ENCODE measurements at places on chromosomes 2 and 18.

DNA sequence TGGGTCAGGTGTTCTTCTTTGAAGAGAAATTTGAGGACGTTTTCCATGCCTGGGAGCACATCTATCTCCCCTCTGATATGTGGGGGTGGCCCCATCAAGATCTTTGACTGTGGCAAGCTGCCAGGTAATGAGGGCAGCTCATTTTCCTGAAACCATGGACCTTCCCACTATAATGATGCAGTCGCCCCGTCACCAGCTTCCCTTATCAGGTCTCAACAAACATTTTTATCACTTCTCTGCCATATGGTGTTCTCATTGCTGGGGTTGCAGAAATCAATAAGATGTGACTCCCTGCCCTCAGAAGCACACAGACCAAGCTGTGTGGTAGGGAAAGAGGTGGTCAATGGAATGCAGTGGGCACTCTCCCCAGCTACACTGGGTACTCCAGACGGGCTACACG, 48.4 kb upstream of the B3GNT7 start:
- DNase-seq, result peak; percentile 94

DNA sequence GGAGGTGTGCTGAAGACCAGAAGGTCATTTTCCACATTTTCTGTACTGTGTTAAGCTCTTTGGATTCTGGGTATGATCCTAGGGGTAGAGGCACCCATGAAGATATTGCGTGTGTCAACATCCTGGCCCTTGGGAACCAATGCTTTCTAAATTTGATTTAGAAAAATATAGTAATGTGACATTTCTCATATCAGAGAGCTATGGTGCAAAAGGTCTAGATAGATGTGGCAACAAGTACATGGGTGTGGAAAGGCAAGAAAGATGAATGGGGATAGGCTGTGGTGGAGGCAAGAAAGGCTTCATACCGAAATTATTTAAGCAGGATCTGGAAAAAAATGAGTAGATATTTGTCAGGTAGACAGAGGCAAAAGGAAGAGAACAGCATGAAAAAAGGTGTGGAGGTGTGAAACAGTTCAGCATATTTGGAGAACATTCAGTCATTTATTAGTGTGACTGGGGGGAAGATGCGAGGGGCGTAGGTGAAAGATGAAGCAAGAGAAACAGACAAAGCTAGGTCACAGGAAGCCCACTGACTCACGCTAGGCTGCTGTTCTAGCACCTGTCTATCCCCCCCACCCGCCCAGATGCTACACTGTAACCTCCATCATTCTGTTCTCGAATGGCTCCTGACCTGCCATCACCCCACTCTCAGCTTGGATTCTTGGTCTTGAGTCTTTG, 11.7 kb downstream of the DOK1 start:
- no peak for DNase-seq

DNA sequence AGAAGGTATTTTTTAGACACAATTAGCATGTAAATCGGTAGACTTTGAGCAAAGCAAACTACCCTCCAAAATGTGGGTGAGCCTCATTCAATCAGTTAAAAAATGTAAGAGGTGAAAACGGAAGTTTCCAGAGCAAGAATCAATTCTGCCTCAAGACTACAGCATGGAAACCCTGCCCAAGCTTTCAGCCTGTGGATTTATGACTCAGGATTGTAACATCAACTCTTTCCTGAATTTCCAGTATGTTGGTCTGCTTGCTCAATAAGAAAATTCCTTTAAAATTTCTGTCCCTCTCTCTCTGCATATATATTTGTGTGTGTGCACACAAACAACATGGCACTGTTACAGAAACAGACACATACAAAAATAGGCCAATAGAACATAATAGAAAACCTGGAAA, 228.6 kb upstream of the DOK6 start:
- no peak for DNase-seq

DNA sequence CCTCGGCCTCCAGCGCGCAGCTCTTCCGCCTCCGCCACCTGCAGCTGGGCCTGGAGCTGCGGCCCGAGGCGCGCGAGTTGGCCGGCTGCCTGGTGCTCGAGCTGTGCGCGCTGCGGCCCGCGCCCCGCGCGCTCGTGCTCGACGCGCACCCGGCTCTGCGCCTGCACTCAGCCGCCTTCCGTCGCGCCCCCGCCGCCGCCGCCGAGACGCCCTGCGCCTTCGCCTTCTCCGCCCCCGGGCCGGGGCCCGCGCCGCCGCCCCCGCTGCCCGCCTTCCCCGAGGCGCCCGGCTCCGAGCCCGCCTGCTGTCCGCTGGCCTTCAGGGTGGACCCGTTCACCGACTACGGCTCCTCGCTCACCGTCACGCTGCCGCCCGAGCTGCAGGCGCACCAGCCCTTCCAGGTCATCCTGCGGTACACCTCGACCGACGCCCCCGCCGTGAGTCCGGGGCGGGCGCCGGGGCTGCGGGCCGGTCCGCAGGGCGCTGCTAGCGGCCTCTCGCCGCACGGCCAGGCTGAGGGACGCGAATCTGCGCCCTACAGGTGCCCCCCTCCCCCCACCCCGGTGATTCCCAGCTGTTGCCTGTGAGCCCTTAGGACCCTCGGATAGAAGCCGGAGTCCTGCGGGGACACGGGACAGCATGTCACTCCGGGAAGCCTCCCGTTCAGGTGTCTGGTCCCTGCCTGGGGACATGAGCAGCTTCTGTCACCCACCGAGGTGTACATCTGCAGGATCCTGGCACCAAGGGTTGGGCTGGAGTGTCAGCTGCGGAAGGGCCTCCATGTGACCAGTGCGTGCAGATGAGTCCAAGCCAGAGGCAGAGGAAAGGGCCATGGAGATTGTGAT, 616 bp downstream of the RNPEPL1 start:
- DNase-seq, result peak; percentile 84

DNA sequence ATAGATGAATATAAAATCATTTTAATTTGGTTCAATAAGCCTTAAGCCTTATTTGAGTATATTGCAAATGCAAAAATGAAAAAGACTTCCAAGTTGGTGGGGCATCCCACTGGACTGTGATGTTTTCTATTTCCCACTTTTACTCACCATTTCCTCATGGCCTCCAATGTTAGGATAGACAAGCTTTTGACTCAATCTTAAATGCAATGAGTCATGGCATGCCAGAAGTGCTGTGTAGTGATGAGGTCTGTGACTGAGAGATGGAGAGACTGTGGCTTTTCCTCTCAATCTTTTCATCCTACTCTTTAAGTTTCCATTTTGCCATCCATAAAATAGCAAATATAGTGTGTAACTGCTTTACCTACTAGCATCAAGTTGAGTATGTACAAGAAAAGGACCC, 1401.2 kb upstream of the CELF4 start:
- DNase-seq, result no peak

DNA sequence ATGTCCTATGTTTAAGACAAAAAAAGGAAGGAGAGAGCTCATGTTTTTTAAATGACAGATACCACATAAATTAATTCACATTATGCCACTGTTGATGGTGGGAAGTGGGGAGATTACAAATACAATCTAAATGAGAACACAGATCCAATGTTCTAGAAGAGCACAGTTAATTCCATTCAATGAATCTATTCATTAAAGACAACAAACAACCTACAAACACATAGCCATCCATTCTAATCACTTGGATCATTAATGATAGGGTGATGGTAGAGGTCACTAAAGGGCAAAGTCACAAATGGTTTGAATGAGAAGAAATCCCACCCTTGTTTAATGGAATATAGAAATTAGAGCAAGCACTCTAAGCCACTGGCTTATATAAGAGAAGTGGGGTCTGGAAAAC, 21.7 kb downstream of the HNRNPA3 start:
- DNase-seq, result no peak

DNA sequence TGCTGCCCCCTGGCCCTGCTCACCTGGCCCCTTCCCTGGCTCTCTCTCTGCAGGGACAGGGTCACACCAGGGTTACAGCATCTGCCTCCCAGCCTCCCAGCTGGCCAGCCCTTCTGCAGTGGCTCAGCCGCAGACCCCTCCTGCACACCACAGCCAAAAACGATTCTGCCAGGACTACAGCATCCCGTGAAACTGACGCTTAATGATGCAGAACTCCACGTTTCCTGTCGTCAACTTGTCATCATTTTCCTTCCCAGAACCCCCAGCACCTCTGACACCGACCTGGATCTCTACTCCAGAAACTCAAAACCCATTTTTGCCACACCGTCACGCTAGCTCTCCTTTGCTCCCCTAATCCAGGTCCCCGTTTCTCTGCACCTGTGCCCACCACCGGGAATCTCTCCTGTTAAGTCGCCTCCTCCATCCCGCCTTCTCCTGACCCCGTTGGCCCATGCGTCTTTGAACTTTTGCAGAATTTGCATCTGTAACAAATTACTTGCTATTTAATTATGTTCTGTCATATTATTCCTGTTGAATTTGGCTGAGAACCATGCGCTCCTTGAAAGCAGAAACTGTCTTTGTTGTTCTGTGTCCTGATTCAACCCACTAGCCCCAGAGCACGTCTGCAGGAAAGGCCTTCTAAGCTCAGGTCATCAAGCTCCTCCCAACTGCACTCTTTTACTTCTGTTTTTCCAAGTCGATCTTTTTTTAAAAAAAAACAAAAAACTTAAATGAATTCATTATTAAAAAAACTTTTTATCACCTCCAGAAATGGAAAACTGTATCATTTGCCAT, 173.2 kb upstream of the COPS8 start:
- no peak for DNase-seq

DNA sequence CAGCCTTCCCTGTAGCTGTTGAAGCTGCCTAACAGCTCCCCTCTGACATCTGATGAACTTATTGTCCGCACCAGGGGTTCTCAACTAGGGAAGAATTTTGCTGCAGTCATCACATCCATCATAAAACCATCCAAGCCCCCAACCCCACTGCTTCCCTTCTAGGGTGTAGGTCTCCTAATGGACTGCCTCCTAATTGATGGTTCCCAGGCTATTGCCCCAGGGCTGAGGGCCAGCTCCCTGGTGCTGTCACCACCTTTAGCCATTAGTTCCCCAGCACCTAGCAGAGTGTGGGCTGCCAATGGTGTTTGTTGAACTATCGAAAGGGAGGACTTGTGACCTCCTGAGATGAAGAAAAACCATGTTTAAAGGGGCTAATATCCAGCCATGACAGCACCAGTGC, 125.9 kb downstream of the NCKAP5 start:
- no peak for DNase-seq

GRCh38 chr2:59882279-59882678, 671.2 kb downstream of the BCL11A start:
- DNase-seq, result no peak
